Liver (tissue), 10 donors: ENCODE measurements at places on chromosomes 6 and 20.

DNA sequence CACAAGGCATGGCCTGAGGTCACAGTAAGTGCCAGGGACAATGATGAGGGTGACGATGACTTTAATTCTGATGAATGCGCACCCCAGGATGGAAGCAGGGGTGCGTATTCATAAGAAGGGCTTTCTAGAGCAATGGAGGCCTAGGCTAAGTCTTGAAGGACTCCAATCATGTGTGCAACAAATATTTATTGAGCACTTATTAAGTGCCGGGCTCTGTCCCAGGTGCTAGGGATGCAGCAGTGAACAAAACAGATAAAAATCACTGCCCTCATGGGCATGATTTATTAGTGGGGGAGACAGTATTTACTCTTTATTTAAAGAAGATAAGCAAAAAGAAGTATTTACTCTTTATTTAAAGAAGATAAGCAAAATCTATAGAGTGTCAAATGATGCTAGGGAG, 198.2 kb upstream of the KCNG1 start:
- H3K36me3 ChIP-seq, result no peaks in the 10 kb centered on the region
- H3K27ac ChIP-seq, result no peak overlapping the region
- H3K27me3 ChIP-seq, result peaks cover 2% of the 10 kb centered on the region
- H3K4me1 ChIP-seq, result no peaks in the 10 kb centered on the region
- DNase-seq, result no peak

DNA sequence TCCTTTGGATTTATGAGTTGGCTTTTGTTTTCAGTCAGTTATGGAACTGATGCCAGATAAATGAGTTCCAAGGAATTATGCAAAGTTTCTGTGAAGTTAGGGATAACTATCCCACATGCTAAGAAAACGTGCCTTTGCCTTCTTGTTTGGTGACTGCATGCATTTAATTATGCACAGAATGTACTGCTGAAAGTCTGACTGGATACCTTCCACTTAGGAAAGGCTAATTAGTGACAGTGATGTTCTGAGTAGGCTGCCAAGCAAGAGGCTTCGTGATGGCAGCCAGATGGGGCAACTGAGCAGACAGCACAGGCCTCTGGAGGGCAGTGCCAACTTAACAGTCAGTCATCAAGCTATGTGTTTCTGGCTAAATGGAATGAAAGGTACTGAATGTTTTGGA, 289.9 kb downstream of the CD109 start:
- H3K4me1 ChIP-seq, result no peaks in the 10 kb centered on the region
- H3K27ac ChIP-seq, result no peak overlapping the region
- no peaks in the 10 kb centered on the region for H3K36me3 ChIP-seq
- no peak for DNase-seq

- no peaks in the 10 kb centered on the region for H3K4me1 ChIP-seq
- no peak overlapping the region for H3K27ac ChIP-seq
- H3K36me3 ChIP-seq, result no peaks in the 10 kb centered on the region
- no peak overlapping the region for H3K4me3 ChIP-seq
Measured at GRCh38 chr6:86961455-86962200, 24.3 kb downstream of the HTR1E start.

DNA sequence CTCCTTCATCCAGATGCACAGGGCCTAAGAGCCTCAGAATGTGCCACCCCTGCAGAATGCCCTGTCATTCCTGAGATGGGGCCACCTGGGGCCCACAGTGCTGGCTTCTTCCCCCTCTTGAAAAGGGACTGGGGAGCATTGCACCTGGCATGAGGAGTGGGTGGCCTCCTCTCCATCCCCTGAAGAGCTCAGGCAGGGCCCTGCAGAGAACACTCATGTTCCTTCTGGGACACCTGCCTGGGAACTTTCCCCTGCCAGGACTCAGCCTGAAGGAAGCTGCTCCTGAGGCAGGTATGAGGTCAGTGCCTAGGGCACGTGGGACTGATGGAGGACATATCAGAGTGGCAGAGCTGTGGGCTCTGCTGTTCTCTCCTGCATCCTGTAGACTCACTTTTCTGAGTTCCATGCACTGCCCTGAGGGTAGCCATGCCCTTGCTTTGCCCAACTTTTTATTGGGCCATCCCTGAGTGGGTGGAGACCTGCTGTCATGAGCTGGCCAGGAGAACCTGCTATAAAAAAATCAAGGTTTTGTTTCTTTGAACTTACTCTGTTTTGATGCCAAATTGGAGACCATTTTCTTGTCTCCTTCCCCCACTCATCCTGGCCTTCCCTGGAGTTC, 19.5 kb downstream of the CCDC167 start:
- H3K36me3 ChIP-seq, result peaks cover 2% of the 10 kb centered on the region
- H3K4me1 ChIP-seq, result no peaks in the 10 kb centered on the region
- no peaks in the 10 kb centered on the region for H3K27me3 ChIP-seq
- H3K27ac ChIP-seq, result no peak overlapping the region

DNA sequence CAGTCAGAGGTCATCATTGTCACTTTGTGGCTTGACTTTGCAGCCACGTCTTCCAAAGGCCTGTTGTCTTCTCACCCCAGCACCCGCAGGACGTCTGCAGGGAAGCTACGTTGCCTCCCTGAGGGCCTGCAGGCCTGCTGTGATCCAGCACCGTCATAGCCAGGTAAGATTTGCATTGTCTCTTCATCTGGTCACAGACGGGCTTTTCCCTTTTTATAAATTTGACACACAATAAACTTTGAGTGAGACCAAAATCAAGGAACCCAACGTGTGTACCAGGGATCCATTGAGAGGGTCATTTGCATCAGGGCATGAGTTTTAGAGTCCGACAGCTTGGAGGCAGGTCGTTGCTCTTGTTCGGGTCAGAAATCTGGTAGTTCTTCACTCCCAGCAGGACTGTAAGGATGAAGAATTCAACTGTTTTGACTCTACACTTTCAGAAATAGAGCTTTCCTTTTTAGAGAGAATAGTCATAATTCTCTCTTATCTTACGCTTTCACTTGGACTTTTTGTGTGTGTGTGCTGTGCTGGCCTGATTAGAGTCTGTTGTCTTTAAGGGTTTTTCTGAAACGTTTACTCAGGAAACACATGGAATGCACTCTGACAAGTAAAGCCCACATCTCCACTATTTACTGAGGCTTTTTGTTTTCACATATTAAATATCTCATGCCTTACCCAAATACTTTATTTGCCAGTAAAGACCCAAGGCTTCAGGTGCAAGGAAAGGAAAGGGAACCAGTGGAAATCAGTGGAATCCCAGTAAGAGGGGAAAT, 177.2 kb upstream of the TAB2 start:
- H3K4me3 ChIP-seq, result no peak overlapping the region
- no peak for DNase-seq
- no peak overlapping the region for H3K27ac ChIP-seq
- no peaks in the 10 kb centered on the region for H3K36me3 ChIP-seq

DNA sequence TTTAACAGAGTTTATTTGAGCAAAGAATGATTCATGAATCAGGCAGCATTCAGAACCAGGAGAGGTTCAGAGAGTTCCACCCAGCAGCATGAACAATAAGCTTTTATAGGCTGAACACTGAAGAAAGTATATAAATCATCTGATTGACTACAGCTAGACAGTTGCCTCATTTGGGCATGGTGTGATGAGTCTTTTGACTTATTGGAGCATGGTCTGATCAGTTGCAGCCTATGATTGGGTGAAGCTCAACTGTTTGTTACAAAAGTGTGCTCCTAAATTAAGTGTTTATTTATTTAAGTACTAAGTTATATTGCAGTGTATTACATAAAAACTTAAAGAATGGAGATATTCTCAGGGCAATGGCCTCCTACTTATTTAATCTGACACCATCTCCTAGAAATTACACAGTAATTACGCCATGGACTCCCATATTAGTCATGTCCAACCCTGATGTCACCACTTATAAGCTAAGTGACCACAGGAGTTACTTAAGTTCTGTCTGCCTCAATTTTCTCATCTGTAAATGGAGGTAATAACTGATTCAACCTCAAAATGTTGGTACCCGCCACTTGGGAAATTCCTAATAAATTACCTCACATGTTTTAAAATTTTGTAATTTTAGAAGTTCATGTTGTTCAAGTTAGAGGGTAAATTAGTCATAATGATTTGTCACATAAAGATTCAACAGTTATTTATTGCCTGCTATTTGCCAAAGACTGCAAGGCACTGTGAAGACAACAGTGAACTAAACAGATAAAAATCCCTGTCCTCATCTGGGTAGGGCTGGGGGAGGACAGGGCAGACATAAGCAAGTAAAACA, 15.2 kb upstream of the ROS1 start:
- peaks cover 3% of the 10 kb centered on the region for H3K4me1 ChIP-seq
- H3K4me3 ChIP-seq, result no peak overlapping the region
- no peak overlapping the region for H3K27ac ChIP-seq
- no peaks in the 10 kb centered on the region for H3K36me3 ChIP-seq
- H3K27me3 ChIP-seq, result no peaks in the 10 kb centered on the region

- no peaks in the 10 kb centered on the region for H3K36me3 ChIP-seq
- no peak overlapping the region for H3K4me3 ChIP-seq
- no peaks in the 10 kb centered on the region for H3K4me1 ChIP-seq
- no peaks in the 10 kb centered on the region for H3K27me3 ChIP-seq
Measured at GRCh38 chr20:19259141-19259591, 46.7 kb downstream of the SLC24A3 start.

- H3K4me1 ChIP-seq, result peaks cover 8% of the 10 kb centered on the region
- no peaks in the 10 kb centered on the region for H3K36me3 ChIP-seq
- DNase-seq, result no peak
- H3K27ac ChIP-seq, result peak overlapping the region; percentile 99
Measured at GRCh38 chr6:45378334-45378926, 696 bp upstream of the SUPT3H start.

- H3K4me3 ChIP-seq, result peak overlapping the region; percentile 85
- no peaks in the 10 kb centered on the region for H3K27me3 ChIP-seq
- peak overlapping the region; percentile 94 for H3K27ac ChIP-seq
- no peak for DNase-seq
Measured at GRCh38 chr6:118895261-118895560, 1.3 kb downstream of the ASF1A start.

GRCh38 chr6:96460052-96460700, 61.4 kb upstream of the UFL1 start:
- no peaks in the 10 kb centered on the region for H3K4me1 ChIP-seq
- H3K4me3 ChIP-seq, result no peak overlapping the region
- H3K27ac ChIP-seq, result no peak overlapping the region
- no peaks in the 10 kb centered on the region for H3K27me3 ChIP-seq
